Upper lobe of left lung (tissue), 6 donors: ENCODE measurements at places on chromosomes 1 and 21. TPM values are rescaled to one million over a fixed set of nuclear protein-coding genes. Genes with fewer than 3 reads are reported as not detected.

ASCL5 gene
- not detected for total RNA-seq

LAX1 gene
- total RNA-seq: 3.6 TPM

BCAR3 gene
- total RNA-seq: 26.4 TPM

TMOD4 gene
- not detected for total RNA-seq

KCNJ15 gene
- 93.0 TPM for total RNA-seq

GNG4 gene
- not detected for total RNA-seq

UBASH3A gene
- not detected for total RNA-seq

MAN1A2 gene
- total RNA-seq: 35.6 TPM

DNA sequence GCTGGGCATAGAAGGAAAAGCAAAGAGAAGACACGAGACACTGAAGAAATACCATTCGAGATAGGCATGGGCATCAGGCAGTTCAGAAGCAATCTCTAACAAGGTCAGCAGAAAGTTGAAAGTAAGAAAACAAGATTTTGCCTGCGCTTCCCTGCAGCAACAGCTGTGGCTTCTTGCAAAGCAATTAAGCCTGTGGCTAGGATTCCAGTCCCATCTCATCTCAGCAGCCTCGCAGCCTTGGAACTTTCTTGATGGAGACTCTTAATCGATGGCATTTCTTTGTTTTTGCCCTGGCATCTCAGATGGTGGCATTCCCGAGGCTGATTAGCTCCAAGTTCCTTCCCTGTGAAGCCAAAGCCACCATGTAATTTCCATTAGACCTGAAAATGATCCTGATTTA is 64.6 kb upstream of the SPAG17 start:
- H3K36me3 ChIP-seq: no peaks in the 10 kb centered on the region
- no peaks in the 10 kb centered on the region for H3K4me1 ChIP-seq
- H3K27me3 ChIP-seq: no peaks in the 10 kb centered on the region
- H3K4me3 ChIP-seq: no peak overlapping the region
- H3K27ac ChIP-seq: no peak overlapping the region

DNA sequence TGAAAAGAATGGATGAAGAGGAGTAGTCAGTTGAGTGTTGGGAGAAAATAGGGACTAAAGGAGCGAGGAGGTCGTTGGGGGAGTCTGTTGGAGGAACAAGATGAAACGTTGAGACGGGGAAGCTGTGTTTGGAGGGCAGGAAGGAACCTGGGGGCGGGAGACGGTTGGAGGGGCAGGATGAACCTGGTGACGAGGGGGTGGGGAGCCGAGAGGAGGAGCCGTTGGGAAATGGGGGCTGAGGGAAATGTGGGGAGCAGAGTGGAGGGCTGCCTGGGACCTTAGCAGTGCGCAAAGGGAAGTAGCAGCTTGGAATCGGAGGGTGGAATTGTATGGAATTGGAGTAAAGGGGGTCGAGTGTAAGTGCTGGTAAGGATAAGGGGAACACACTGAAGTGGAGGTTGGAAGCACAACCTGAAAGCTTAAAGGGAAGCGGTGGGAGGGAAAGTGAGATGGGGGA is 630 bp downstream of the MTF2 start:
- H3K4me3 ChIP-seq: peak overlapping the region; percentile 78
- peak; percentile 33 for DNase-seq
- peak overlapping the region; percentile 91 for H3K27ac ChIP-seq
- H3K36me3 ChIP-seq: peaks cover 5% of the 10 kb centered on the region

DNA sequence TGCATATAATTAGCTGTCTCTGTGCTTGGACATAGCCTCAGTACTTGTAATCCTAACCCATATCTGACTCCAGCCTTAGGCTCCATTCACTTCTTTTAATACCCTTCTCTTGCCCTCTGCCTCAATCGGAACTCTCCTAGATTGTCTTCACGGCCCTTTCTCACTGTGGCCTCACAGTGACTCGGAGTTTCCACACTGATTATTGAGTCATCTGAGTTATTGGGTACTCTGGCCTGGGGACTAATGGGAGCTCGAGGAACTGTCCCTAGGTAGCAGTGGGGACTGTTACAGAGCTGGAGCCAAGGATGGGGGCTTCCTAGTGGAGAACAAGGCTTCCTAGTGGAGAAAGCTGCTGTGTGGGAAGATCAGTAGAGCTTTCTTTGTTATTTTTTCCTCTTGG is 17.0 kb downstream of the TRAF5 start:
- no peaks in the 10 kb centered on the region for H3K36me3 ChIP-seq
- no peak overlapping the region for H3K27ac ChIP-seq
- H3K4me3 ChIP-seq: no peak overlapping the region
- DNase-seq: no peak
- no peaks in the 10 kb centered on the region for H3K4me1 ChIP-seq
- H3K27me3 ChIP-seq: no peaks in the 10 kb centered on the region

DNA sequence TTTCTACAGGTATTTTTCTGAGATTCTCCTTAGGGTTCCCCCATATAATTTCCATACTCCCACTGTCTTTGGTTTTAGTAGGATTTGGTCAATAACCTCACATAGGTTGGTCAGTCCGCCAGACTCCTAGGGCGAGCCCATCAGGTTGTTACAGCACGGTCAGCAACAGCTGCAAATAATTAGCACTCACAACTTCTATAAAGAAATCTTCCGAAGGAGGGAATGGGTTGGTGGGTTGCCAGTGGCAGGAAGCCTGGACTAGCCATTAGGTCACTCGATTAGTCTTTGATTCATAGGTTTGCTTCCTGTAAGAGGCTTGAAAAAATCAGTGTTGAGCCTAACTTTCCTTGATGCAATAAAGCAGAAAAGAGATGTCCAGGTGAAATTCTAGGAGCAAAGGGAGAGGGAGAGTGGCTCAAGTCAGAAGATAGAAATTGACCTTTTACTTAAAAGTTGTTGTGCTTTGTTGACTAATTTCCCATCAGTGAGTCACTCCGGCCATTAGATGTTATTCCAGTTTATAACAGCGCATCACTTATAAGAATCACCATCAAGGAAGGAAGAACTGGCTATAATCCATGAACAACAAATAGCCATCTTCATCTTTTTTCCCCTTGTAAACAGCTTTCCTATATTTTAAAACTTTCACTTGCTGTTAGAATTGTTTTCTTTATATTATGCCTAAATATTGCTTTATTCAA is 88.3 kb downstream of the TPR start:
- H3K4me3 ChIP-seq: no peak overlapping the region
- H3K36me3 ChIP-seq: no peaks in the 10 kb centered on the region
- no peaks in the 10 kb centered on the region for H3K4me1 ChIP-seq

DNA sequence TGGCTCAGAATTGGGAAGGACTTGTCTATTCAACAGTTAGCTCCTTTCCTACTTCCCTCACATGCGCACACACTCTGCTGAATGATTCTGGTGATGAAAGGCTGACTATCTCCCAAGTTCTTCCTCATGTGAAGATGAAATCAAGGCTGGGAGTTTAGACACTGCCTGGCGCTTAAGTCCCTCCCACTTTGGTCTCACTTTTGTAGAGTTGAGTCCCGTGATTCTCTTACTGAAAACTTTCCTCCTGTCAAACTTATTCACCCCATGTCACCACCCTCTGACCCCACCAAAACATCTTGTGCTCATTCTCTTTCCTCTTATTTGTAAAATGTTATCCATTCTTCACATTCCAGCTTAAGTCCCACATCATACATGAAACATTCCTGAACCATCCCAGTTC is 8.4 kb upstream of the MRPS6 start:
- no peaks in the 10 kb centered on the region for H3K4me1 ChIP-seq
- H3K4me3 ChIP-seq: no peak overlapping the region
- H3K27ac ChIP-seq: no peak overlapping the region
- no peaks in the 10 kb centered on the region for H3K36me3 ChIP-seq
- no peak for DNase-seq

DNA sequence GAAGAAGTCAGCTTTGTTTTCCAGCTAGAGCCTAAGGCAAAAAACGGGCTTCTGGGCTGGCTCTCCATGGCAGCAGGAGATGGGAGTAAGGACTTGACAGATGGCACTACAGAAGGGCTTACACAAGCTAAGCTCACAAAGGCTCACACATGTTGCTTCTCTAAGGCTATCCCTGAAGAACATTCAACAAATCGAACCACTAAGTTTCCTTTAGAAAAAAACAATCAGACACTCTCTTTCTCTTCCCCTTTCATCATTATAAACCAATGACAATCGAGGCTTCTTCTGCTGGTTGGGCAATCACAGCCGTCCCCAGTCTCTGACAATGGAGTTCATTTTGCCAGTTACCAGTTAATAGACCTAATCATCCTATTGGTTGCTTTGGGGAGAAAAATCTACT is 40.5 kb downstream of the TRIT1 start:
- H3K27me3 ChIP-seq: no peaks in the 10 kb centered on the region
- H3K36me3 ChIP-seq: peaks cover 27% of the 10 kb centered on the region
- peaks cover 31% of the 10 kb centered on the region for H3K4me1 ChIP-seq
- H3K4me3 ChIP-seq: no peak overlapping the region

DNA sequence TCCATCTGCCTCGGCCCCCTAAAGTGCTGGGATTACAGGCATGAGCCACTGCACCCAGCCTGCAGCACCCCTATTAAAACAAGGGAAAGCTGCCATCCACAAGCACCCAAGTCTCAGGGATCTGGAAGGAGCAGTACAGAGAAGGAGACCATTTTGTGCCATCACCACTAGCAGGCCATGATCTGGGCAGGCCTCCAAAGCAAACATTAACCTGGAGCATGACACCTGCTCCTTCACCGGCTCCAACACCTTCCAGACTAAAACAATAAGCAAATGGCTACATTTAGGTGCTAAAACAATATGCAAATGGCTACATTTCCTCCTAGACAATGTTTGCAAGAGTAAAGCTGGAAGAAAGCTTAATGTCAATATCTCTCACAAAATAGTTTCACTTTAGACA is 16.7 kb downstream of the MEAF6 start:
- no peaks in the 10 kb centered on the region for H3K27me3 ChIP-seq
- peaks cover 5% of the 10 kb centered on the region for H3K36me3 ChIP-seq
- no peak for DNase-seq
- no peak overlapping the region for H3K4me3 ChIP-seq
- H3K27ac ChIP-seq: no peak overlapping the region

DNA sequence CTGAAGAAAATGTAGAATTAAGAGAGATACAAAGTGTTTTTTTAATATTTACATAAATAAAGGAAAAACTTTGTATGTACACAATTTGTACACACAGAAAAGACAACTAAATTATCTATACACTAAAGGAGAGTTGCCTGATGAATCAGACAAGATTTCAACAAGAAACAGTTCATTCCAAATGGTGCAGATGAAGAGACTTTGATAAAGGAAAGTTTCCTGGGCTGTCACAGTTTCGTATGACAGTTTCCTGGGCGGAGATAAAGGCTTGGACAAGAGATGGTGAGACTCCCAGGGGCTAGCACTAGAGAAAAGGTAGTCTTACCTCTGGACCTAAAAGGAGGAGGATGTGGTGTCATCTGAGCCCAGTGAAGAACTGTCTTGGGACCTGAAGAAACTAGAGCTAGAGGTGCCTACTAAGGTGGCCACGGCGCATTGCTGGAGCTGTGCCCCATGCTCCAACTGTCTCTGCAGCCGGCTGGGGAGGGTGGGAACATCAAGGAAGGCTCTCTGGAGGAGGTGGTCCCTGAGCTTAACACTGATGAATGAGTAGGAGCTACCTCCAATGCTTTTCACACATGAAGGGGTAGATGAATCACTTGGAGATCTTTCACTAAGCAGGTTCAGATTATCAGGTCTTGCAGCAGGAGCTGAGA is 32.2 kb downstream of the ETS2 start:
- no peaks in the 10 kb centered on the region for H3K36me3 ChIP-seq
- no peak overlapping the region for H3K27ac ChIP-seq
- no peak overlapping the region for H3K4me3 ChIP-seq
- no peaks in the 10 kb centered on the region for H3K27me3 ChIP-seq
- no peaks in the 10 kb centered on the region for H3K4me1 ChIP-seq
- no peak for DNase-seq

GRCh38 chr1:152182431-152182830 is 23.4 kb upstream of the RPTN start:
- DNase-seq: no peak
- no peaks in the 10 kb centered on the region for H3K36me3 ChIP-seq
- H3K27ac ChIP-seq: no peak overlapping the region

- H3K4me3 ChIP-seq: no peak overlapping the region
- H3K27me3 ChIP-seq: no peaks in the 10 kb centered on the region
- H3K36me3 ChIP-seq: no peaks in the 10 kb centered on the region
- H3K27ac ChIP-seq: peak overlapping the region; percentile 87
- no peak for DNase-seq
Observed at GRCh38 chr1:8463144-8463927, 145.4 kb downstream of the SLC45A1 start.

GRCh38 chr1:72281144-72281543 is 1.2 kb downstream of the NEGR1 start:
- H3K36me3 ChIP-seq: no peaks in the 10 kb centered on the region
- DNase-seq: no peak
- peak overlapping the region; percentile 19 for H3K27ac ChIP-seq
- no peaks in the 10 kb centered on the region for H3K27me3 ChIP-seq
- H3K4me1 ChIP-seq: peaks cover 21% of the 10 kb centered on the region
- H3K4me3 ChIP-seq: peak overlapping the region; percentile 76

GRCh38 chr1:228015276-228016180 is 8.7 kb downstream of the WNT3A start:
- no peaks in the 10 kb centered on the region for H3K4me1 ChIP-seq
- H3K36me3 ChIP-seq: no peaks in the 10 kb centered on the region
- H3K27me3 ChIP-seq: no peaks in the 10 kb centered on the region
- H3K4me3 ChIP-seq: no peak overlapping the region
- DNase-seq: peak; percentile 25
- no peak overlapping the region for H3K27ac ChIP-seq

GRCh38 chr1:2983706-2984398 is 37.4 kb upstream of the ACTRT2 start:
- no peaks in the 10 kb centered on the region for H3K36me3 ChIP-seq
- H3K4me3 ChIP-seq: no peak overlapping the region
- no peak overlapping the region for H3K27ac ChIP-seq
- DNase-seq: peak; percentile 60
- H3K27me3 ChIP-seq: no peaks in the 10 kb centered on the region

DNA sequence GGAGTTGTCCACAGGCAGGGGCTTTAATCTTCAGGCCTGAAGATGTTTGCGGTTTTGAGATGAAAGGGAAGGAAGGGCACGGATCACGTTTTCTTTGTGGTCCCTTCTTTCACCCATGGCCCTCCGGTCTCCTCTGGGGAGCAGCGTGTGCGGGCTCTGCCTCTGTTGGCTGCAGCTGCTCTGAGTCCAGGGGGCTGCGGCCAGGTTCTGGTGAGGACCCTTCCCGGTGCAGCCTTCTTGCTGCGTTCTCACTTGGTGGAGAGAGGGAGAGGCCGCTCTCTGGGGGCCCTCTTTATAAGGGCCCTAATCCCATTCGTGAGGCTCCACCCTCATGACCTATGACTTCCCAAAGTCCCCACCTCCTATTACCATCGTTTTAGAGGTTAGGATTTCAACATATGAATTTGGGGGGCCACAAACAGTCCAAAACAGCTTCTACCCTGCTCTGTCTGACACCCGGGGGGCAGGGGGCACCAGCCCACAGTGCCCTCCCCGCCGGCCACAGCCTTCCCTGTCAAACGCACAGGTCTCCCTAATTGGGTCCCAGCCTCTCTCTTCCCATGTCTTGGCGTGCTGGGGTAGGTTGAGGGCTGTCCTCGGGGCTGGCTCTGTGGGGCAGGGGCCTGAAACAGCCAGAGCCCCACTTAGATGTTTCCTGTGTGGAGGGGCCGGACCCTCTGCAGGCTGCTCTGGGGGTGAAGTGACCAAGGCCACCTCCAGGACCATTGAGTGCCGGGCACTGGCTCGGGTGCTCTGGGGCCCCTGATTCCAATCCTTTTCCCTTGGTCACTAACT is 100.1 kb upstream of the C1orf174 start:
- no peaks in the 10 kb centered on the region for H3K36me3 ChIP-seq
- no peak for DNase-seq
- H3K4me3 ChIP-seq: no peak overlapping the region
- no peak overlapping the region for H3K27ac ChIP-seq

- no peaks in the 10 kb centered on the region for H3K27me3 ChIP-seq
- no peak overlapping the region for H3K27ac ChIP-seq
- H3K36me3 ChIP-seq: peaks cover 5% of the 10 kb centered on the region
- DNase-seq: peak; percentile 54
- H3K4me1 ChIP-seq: peaks cover 6% of the 10 kb centered on the region
Observed at GRCh38 chr21:36141513-36141925, 6.6 kb downstream of the CBR3 start.
